ENCODE measurements at places on chromosomes 5 and 9.

DNA sequence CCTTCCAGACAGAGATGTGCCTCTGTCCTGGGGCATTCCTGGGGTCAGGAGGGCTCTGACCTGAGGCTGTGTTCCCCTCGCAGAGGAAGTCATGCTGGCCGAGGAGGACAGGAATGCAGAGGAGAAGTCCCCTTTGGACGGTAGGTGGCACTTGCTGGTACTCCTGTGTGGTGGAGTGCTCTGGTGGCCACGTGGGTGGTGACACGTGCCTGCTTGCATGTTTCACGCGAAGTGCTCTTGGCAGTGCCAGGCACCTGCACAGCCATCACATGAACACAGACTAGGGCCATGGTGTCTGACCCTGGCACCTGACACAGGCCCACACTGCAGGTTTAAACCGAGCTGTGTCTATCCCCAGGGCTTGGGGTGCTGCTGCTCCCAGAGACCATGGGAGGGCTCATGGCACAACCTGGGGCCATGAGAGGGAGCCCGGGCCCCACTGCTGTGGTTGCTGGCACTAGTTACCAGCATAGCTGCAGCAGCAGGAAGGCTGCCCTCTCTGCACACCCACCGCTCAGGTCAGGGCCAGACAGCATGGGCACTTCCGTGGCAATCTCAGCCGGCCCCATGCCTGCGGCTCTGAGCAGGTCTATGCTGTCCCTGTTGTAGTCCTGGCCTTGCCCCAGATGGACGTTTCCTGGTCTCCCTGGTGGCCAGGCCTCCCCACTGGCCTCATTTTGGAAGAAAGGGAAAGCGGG is 79.3 kb downstream of the CACNA1B start:
- no peak for DNase-seq

GRCh38 chr9:34577400-34578240 is 11.9 kb downstream of the CNTFR start:
- no peak for DNase-seq

- no peak for DNase-seq
Measured at GRCh38 chr9:113350937-113351336, 1.6 kb downstream of the BSPRY start.

- no peak for DNase-seq
Measured at GRCh38 chr9:132485393-132485792, 75.4 kb downstream of the CFAP77 start.
